ENCODE measurements at places on chromosomes 4 and X. TPM values are rescaled to one million over a fixed set of nuclear protein-coding genes. Genes with fewer than 3 reads are reported as not detected.

GRCh38 chr4:42761804-42762203 lies 104.9 kb upstream of the ATP8A1 start:
- no peak for DNase-seq

GRCh38 chr4:15659768-15660570 lies 4.8 kb upstream of the FBXL5 start:
- DNase-seq, result no peak

DNA sequence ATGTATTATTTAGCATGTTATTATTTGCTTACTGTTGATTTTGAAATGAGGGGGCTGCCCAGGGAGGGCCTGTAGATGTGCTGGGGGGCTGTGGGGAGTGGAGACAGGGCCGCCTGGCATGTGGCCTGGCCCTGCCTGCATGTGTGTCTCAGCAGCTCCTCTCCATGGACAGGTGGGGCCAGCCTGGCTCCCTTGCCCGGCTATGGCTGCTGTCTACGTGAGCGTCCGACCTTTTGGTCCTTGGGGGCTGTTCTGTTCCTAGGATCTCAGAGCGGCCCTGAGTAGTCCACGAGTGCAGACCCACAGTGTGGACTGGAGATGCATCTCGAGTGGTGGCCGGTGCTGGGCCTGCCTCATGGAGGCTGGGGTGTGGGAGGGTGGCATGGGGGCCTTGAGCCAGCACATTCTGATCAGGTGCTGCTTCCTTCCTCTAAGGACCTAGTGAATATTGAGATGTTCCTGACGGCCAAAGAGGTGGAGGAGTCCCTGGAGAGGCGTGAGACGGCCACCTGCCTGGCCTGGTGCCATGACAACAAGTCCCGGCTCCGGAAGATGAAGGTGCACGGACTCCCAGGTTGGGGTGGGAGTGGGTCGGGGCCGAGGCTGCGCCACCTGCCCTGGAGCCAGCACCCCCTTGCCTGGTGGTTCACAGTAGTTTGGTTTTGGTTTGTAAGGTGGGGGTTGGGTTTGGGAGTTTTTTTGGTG lies 24.9 kb upstream of the UVSSA start:
- no peak for DNase-seq

DNA sequence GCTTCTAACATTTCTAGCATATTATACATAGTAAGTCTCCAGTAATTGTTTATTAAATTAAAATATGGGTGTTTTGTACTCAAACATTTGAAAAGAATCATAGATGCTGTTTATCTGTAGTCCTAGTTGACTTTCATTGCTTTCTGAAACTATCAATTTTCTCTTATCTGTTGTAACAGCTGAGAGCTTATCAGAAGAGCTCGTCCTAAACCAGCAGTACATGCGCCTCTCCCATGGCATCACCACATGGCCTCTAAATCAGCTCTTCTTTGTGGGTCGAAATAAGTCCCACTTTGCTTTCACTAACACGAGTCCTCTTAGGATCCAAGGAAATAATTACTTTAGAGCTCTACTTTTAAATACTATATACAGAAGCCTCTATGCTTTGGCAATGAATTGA lies 55.1 kb downstream of the PPP3CA start:
- no peak for DNase-seq

The EGF gene
- 12.3 TPM for total RNA-seq

GRCh38 chr4:155578219-155578618 lies 88.4 kb upstream of the GUCY1A1 start:
- no peak for DNase-seq

GRCh38 chrX:107579956-107580355 lies 48.4 kb upstream of the PRPS1 start:
- DNase-seq, result no peak

The ARAP2 gene
- total RNA-seq, result not detected

DNA sequence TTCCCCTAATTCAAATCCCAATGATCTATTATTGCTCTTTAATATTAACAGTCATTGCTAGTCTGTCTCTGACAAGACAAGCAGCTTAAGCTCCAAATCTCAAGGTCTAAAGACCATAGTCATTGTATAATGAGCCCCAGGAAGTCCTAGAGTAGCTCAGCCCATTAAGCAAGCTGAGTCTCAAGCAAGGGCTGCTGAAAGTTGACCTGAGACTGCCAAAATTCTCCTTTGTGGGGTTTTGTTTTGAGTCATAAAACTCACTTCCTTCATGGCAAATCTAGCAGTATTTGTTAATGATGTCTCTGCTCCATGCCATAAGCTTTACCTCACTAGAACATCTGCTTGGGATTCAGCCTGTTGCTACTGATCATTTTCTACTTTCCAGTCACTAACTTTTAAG lies 313.2 kb downstream of the ANTXR2 start:
- no peak for DNase-seq

GRCh38 chrX:75963774-75964173 lies 178.7 kb upstream of the MAGEE2 start:
- DNase-seq, result no peak

The SSX3 gene
- not detected for total RNA-seq
